Activated CD4-positive, alpha-beta T cell treated with anti-CD3 and anti-CD28 coated beads for 24 hours (primary cell): ENCODE measurements at places on chromosomes 4 and X.

DNA sequence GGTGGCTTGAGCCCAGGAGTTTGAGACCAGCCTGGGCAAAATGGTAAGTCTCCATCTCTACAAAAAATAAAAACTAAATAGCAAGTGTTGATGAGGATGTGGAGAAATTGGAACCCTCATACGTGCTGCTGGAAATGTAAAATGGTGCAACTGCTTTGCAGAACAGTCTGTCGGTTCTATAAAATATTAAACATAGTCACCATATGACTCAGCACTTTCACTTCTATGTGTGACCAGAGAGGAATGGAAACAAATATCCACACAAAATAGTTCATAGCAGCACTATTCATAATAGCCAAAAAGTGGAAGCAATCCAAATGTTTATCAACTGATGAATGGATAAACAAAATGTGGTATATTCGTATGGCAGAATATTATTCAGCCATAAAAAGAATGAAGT lies 60.8 kb upstream of the FMR1 start:
- DNase-seq = no peak

DNA sequence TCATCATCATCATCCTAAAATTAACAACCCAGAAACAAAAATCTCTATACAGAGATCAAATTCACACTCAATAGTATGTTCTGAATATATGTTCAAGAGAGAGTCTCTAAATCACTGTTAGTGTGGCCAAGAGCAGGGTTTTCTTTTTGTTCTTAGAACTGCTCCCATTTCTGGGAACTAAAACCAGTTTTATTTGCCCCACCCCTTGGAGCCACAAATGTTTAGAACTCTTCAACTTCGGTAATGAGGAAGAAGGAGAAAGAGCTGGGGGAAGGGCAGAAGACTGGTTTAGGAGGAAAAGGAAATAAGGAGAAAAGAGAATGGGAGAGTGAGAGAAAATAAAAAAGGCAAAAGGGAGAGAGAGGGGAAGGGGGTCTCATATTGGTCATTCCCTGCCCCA lies 32.3 kb downstream of the CYBB start:
- no peak for DNase-seq

DNA sequence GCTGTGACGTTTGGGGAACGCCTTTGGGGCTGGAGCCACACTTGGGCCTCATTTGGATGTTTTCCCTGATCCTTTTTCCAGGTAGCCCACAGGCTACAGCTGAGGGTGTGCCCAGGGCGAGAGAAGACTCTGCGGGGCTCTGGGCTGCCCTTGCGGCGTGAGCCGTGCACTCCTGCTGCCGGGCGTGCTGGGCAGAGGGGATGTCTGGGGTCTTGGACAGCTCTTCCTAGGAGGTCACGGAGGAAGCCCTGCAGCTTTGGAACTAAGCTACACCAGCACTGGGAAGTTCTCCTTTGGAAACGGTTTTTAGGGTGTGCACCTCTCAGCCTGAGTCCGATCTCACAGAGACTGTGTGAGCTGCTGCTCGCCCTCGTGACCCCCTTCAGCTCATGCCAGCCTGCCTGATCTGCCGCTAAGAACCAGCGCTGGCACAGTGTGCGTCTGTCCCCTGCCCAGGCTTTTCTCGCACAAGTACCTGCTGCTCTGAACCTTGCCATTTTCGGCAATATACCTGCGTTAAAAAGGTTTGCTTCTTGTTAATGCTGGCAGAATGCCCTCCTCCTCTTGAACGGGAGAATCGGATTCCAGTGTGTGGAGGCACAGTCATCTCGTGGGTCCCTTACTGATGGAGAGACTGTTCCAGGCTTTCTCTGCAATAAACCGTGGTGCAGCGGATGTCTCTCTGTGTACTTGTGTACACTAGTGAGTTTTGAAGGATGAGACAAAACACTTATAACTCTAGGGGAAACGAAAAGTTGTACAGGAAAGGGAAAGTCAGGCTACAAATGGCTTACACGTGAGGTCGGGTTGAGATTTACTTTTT lies 14.3 kb downstream of the MSANTD1 start:
- DNase-seq = no peak

DNA sequence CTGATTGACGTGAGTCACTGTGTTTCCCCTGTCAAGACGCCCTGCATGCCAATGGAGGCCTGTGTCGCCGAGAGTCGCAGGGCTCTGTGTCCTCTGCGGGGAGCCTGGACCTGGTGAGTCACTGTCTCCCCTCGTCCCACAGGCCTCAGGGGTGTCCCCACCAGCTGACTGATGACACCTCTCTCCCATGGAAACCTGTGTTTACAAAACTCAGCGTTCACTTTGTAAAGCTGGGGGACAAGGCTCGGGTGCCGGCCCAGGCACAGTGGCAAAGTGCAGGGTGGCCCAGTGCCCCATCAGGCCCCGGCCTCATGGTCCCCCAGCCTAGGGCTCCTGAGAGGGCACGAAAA lies 21.2 kb upstream of the HGFAC start:
- DNase-seq = no peak

DNA sequence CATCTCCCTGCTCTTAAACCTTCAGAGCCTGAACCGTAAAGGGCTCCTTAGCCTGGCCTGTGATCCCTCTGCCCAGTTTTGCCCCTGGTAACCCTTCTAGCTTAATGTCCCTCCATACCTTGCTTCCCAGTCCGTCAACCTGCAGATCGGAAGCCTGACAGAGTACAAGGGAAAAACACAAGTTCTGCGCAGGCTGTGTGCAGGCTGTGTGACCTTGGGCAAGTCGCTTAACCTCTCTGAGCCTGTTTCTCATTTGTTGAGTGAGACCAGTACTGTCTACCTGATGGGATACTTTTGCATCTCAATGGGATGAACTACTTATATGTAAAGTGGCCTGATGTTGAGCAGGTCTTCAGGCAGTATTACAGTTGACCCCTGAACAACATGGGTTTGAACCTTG lies 1.7 kb downstream of the NSDHL start:
- DNase-seq = no peak

DNA sequence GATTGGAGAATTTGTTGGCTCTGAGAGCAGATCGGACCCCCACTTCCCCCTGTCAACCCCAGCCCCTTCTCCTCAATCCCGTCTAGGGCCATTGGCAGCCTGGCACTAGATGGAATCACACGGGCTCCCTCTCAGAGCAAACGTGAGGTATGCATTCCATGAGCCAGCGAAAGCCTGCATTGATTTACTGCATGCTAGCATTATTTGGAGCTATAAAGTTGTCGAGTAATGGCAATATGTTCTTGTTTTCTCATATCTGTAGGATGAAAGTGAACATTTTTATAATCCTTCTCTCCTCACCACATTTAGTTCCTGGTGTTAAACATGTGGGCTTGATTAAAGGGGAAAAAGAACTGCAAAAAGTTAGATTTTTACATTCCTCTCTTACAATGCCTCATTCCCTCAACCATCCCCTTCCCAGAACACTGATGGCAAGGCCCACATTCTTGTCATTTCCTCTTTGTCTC lies 159.2 kb downstream of the SPRY1 start:
- DNase-seq = no peak

DNA sequence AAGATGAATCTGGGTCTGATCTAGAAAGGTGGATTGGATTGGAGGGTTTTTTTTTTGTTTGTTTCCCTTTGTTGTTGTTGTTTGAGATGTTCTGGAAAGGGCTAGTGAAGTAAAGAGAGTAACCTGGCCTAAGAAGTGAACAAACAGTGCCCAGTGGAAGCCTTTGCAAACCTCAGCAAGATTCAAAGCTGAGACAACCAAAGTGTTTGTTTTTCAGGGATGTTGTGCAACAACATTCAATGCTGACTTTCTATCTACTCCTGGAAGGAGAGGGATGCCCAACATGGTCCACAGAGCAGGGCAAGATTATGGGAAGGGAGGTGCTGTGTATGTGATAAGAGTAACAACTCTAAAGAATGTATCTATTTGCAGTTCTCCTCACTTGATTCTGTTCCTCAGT lies 11.3 kb downstream of the BEX1 start:
- no peak for DNase-seq

DNA sequence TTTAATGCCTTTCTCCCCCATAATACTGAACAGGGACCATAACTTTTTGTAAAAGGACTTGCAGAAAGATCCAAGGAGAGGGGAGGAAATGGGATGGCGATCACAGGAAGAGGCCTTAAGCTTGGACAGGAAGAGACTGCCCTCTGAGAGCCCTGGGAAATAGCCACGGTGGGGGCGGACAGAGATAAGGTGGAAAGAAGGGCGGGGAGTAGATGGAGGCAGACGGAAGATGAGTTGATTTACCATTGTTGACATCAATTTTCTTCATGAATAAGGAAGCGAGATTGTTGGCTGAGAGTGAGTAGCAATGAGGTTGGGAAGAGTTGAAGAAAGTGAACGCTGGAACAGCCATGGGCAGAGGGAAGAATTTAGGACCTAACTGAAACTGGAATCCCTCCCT lies 63.4 kb downstream of the RASGEF1B start:
- no peak for DNase-seq

- DNase-seq = no peak
Observed at GRCh38 chr4:46931981-46932380, 22.9 kb upstream of the COX7B2 start.
